ENCODE measurements at places on chromosomes 2 and 18.

GRCh38 chr2:224429441-224429810 lies 27.5 kb upstream of the FAM124B start:
- ATAC-seq = no peak

GRCh38 chr2:63572001-63572400 lies 16.3 kb downstream of the WDPCP start:
- no peak for ATAC-seq

DNA sequence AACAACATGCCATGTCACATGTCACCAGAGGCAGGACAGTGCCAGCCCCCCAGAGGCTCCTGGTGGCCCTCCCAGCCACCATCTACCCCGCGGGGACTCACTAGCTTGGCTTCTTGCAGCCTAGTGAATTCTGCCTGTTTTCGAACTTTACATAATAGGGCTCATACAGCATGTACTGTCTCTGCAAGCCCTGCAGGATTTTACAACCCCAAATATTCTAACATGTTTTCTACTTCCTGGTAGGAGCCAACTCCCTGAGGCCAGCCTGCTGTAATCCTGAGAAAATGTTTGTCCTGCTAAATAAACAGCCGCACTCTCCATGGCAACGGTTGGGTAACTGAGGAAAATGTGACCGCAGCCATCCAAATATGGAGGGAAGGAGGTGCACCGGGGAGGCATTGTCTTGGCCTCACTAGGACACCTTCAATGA lies 2.7 kb downstream of the PER2 start:
- peak; percentile 55 for ATAC-seq

DNA sequence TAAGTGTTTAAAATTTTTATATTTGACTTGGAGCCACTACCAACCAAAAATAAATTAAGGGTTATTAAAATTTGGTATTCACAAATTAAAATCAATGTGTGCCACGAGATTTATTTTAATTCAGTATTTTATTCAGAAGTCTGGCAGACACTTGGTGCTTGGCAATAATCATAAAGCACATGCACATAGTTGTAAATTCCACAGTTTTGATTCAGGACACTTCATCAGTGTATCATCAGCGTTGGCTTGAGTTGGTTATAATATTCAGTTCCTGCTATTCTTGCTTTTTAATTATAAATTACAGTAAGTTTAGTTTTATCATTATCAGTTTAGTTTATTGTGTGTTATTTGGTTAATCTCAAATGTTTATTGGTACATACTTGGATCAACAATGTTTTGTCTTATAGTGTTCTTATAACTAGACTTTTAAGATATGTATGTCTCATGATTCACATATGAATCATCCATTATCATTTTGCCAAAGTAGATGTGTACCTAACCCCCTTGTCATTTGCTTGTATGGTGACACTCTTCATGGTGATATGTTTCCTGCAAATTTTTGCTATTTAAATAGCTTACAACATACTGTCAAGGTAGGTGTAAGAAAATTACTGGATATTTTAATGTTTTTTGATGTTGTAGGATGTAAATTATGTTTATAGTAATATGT lies 237.9 kb downstream of the BABAM2 start:
- no peak for ATAC-seq

- ATAC-seq = no peak
These were observed 39.5 kb downstream of the ARL4C start for GRCh38 chr2:234457421-234457820.

Measured in gastroesophageal sphincter (tissue), 4 donors.